ENCODE measurements at places on chromosomes 13 and 19. TPM values are rescaled to one million over a fixed set of nuclear protein-coding genes. Genes with fewer than 3 reads are reported as not detected.

GRCh38 chr19:47608969-47609905, at the start of gene BICRA:
BICRA (plus strand) TSS chr19:47609134; CDS start chr19:47673575, 64,441 bp downstream.
- peak; percentile 83 for DNase-seq

DNA sequence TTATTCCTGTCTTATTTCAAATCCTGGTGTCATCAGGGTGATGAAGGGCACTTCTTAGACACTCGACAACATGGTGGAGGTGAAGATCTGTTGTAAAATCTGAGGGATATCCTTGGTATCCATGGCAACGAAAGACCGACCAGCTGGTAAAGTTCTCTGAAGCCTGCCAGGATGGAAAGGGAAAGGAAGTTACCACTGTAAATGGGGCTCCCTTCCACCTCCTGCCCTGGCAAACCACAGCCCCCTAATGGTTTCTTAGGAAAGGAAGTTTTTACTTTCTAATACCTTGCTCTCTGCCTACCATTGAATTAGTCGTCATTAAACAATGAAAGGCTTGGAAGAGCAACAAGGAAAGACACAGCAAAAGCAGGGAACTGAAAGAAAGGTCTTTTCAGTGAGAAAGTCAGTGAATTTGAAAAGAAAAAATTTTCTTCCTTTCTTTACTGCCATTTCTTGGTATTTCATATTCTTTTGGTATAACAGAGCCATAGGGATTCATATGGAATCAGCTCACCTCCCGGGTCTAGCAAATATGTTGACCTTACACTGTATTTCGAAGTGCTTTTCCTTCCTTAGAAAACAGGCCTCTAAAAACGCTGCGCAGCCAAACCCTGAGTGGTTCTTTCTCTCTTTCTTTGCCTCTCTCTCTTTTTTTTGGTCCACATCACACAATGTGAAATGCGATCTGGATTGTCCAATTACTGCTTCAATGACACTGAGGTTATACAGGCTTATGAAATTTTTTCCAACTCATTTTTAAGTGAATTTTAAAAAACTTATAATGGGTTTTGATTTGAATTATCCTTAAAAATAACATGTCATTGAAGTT, 111.0 kb downstream of the RGCC start:
- DNase-seq = no peak

GRCh38 chr13:73231471-73231870, 172.7 kb downstream of the KLF5 start:
- DNase-seq = no peak

- DNase-seq = no peak
These were observed 2.0 kb downstream of the LMTK3 start for GRCh38 chr19:48509467-48510194.

DNA sequence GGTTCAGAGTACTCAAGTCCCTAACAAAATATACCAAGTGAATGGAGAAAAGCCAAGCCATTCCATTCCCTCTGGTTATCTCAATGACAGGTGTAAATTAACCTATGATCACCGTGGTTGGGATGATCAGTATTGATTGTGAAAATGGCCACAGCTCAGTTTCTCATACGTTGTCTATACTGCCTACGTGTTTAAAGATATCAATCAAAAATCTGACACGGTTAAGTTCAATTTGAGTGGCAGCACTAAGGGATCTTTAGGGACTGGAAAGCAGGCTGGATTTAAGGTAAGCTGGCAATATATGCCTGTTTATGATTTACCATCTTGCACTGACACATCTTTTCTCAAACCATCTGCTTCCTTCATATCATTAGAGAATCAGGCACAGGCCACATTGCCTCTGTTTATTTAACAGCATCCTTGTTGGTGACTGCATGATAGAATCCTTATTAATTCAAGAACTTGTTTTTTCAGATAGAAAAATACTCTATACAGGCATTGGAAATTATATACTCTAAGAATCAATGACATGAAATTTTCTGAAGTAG, 907.9 kb downstream of the PCDH9 start:
- DNase-seq = no peak

GRCh38 chr13:21324803-21325202, 134.3 kb downstream of the ZDHHC20 start:
- no peak for DNase-seq

DNA sequence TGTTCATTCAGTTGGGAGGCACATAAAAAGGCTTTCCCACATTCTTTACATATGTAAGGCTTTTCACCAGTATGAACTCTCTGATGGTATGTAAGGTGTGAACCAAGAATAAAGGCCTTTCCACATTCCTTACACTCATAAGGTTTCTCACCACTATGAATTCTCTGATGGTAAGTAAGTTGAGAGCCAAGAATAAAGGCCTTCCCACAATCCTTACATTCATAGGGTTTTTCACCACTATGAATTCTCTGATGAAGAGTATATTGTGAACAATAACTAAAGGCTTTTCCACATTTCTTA, 29.3 kb downstream of the ZNF571 start:
- DNase-seq = no peak

DNA sequence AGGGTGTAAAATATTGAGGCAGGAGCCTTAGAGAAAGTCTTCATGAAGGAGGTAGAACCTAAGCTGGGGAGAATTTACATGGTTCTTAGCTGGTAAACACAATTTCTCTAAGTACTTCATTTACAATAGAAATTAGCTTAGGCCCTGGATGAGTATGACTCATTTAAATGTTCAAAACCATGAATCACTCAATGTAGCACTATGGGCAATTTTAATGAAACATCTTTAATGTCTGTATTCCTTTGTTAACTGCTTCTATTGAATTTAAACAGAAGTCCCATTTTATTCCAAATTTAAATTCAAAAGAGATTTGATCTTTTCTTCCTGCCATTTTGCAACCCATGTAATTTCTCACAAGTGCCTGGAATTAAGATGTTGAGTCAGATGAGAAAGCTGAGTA, 252.1 kb downstream of the RFC3 start:
- DNase-seq = peak; percentile 32

GRCh38 chr13:42350141-42350540, 78.2 kb downstream of the AKAP11 start:
- DNase-seq = no peak

DNA sequence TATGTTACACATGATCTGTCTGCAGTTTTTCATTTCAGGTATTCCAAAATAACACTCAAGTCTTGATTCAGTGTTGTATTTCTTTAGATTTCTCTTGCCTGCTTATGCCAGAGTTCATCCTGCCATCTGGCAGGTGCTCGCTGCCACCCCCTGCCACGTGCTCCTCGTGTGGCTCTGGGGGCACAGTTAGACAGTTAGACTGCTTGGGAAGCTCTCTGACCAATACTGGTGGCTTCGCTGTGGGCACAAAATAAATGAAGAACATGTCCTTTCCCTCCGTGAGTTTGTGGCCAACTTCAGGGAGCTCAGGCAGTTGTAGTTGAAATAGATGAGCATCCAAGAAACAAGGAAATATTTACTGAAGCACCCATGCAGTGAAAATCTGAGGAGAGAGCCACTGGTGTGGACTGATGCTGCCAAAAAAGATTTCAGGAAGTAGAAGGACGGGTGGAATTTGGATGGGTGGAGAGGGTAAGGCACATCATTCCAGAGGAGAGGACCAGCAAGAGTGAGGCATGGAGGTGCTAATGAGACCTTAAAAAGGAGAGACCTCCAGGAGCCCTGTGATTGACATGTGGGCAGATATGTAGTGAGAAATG, 37.5 kb upstream of the GPR183 start:
- DNase-seq = no peak

Gene FUT3
- total RNA-seq = 0.22 TPM

Gene TRPM4
- total RNA-seq = 21.4 TPM

Gene ATXN8OS
- not detected for total RNA-seq

Gene PARP4
- total RNA-seq = 34.3 TPM

Gene LRRC63
- not detected for total RNA-seq

Gene ZNF77
- total RNA-seq = 4.7 TPM

Measured in MCF 10A (cell line).